Stimulated activated CD4-positive, alpha-beta T cell treated with anti-CD3 and anti-CD28 coated beads, TNF-alpha, amount 100 ng/mL, for 1 hour (primary cell): ENCODE measurements at places on chromosomes 6 and 20.

DNA sequence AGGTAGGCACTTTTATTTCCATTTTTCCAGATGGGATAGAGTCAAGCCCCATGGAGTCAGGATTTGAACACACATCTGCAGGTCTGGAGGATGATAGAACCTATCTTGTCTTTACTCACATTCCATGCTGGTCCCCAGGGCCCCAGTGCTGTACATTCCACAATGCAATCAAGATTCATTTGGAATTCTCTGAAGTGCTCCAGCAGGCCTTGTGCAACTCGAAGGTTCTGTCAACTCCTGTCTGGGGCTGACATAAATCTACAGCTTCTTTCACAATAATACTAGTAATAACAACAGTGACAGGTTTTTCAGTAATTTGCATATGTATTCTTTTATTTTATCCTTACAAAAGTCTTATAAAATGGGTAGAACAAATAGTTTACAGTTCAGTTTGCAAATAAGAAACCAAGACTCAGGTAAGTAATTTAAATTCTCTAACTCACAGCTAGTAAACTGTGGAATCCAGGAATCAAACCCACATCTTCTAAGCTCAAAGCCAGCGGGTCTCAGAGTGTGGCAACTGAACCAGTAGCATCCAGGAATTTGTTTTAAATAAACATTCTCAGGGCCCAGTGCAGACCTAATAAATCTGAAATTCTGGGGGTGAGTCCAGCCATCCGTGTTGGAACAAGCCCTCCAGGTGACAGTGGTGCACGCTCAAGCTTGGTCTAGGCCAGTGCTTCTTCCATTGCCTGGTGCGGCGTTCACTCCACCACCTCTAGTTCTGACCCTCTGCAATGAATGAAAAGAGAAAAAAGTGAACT lies 137.0 kb upstream of the TNFAIP3 start:
- DNase-seq = no peak

DNA sequence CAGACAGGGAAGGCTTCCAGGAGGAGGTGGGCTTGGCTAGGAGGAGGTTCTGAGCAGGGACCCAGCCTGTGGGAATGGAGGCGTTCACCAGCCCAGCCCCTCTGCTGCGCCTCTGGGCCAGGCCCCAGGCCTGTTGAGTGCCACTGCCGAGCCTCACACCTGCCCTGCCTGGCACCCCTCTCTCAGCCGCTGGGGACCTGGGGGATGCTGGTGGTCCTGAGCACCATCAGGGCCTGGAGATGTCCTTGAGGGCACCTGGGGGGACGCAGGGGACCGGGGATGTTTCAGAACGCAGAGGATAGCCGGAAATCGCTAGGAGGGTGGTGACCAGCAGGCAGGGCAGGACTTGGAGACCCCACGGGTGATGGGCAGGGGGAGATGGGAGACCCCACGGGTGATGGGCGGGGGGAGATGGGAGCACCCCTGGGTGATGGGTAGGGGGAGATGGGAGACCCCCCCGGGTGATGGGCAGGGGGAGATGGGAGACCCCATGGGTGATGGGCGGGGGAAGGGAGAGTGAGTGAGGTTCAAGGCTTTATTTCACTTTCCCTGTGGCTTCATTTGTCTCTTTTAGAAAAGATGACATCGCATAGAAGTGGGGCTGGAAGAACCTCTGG lies 12.7 kb downstream of the GATA5 start:
- no peak for DNase-seq

- no peak for DNase-seq
These were observed 31.2 kb upstream of the KCNK5 start for GRCh38 chr6:39260456-39260855.

- DNase-seq = no peak
These were observed 186.7 kb upstream of the CST7 start for GRCh38 chr20:24762371-24762770.

GRCh38 chr20:60135276-60135675 lies 177.1 kb downstream of the CDH26 start:
- no peak for DNase-seq

DNA sequence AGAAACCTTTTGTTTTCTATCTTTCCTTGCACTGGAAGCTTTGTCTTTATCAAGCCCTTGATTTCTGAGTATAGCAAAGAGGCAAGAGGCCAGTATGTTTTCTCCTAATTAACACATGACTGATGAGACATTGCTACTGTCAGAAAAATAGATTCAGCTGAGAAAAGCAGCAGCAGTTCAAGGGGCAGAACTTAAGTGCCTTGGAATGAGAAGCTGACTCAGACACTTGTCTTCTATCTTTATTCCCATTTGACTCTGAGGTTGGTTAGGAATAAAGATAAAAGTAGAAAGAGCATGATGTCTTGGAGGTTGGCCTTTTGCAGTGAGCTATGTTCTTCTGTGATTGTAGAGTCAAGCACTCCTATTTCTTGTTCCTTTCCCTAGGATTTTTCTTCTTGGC lies 79.1 kb upstream of the MAN1A1 start:
- DNase-seq = no peak
